Progenitor cell of endocrine pancreas (in vitro differentiated cells): ENCODE measurements at places on chromosomes 5 and 9.

DNA sequence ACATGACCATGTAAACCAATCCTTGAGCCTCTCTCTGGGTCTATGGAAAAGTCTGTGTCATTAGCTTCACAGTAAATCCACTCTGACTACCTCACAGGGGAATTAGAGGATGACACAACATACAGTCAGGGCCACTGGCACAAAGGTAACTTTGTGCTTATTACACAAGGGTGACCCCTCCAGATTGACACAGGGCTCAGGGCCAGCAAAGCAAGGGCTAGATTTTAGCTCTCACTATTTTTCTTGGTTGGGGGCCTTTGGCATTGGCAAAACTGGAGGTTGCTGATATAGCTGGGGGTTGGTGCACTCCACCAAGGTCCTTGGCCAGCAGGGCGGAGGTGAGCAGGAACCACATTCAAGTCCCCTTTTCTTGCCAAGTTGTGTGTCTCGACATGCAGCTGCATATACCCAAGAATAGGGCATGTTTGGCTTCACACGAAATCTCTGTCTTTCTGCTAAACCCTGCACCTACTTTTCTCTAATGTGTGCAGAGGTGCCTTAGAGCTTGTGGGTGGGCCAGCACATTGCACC, 15.2 kb upstream of the OSMR start:
- DNase-seq, result no peak
- H3K4me3 ChIP-seq, result no peak overlapping the region
- no peak overlapping the region for H3K27ac ChIP-seq
- H3K36me3 ChIP-seq, result no peaks in the 10 kb centered on the region
- peaks cover 11% of the 10 kb centered on the region for H3K27me3 ChIP-seq

GRCh38 chr5:144048259-144048856, 122.1 kb downstream of the YIPF5 start:
- no peaks in the 10 kb centered on the region for H3K4me1 ChIP-seq
- H3K27me3 ChIP-seq, result peaks cover 6% of the 10 kb centered on the region
- no peak for DNase-seq
- H3K4me3 ChIP-seq, result no peak overlapping the region

DNA sequence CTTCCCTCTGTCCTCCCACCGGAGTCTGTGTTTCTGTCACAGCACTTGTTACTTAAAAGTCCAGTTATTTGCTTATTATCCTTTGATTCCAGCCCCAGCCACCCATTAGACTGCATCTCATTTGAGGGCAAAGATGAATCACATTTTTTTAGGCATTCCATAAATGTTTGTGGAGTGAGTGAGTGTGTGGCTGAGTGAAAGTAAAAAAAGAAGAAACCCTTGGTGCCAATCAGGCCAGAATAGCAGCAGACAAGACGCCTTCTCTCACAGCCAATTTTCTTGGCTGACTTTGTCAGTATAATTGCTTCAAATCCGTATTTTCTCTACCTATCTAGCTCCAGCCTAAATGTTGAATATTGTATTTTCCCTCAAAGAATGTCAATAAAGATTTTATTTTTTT, 613.0 kb upstream of the WWC1 start:
- H3K4me3 ChIP-seq, result no peak overlapping the region
- no peak overlapping the region for H3K27ac ChIP-seq
- no peaks in the 10 kb centered on the region for H3K27me3 ChIP-seq

DNA sequence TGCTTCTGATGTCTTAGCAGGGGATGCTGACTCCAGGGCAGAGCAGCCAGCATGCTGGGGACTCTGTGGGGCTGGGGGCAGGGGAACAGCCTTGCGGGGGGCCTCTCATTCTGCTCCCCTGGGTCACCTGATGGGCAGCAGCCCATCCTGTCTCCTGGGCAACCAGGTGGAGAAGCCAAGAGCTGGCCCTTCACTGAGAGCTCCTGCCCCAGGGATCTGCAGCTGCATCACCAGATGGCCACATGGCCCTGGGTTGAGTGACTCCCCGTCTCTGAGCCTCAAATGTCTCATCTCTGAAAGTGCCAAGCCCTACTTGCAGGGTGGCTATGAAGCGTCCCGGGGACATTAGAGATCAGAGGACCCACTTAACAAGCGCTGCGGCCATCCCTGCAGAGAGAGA, 49.1 kb downstream of the LRSAM1 start:
- H3K36me3 ChIP-seq, result peaks cover 8% of the 10 kb centered on the region
- no peak for DNase-seq
- H3K4me1 ChIP-seq, result no peaks in the 10 kb centered on the region
- H3K4me3 ChIP-seq, result no peak overlapping the region
- no peak overlapping the region for H3K27ac ChIP-seq
- no peaks in the 10 kb centered on the region for H3K27me3 ChIP-seq
